ENCODE measurements at places on chromosomes 1 and 21.

GRCh38 chr21:45513741-45514310 lies 28.4 kb downstream of the SLC19A1 start:
- peaks cover 50% of the 10 kb centered on the region for H3K36me3 ChIP-seq

- H3K4me3 ChIP-seq: no peak overlapping the region
- peaks cover 14% of the 10 kb centered on the region for H3K4me1 ChIP-seq
- H3K27me3 ChIP-seq: no peaks in the 10 kb centered on the region
- H3K36me3 ChIP-seq: peaks cover 67% of the 10 kb centered on the region
- no peak for ATAC-seq
Observed at GRCh38 chr21:32307706-32308105, 9.1 kb downstream of the MRAP start.

GRCh38 chr1:201275253-201275666 lies 8.0 kb upstream of the PKP1 start:
- no peak overlapping the region for H3K4me3 ChIP-seq
- H3K27ac ChIP-seq: no peak overlapping the region
- no peak for ATAC-seq
- H3K36me3 ChIP-seq: no peaks in the 10 kb centered on the region
- peaks cover 46% of the 10 kb centered on the region for H3K27me3 ChIP-seq

DNA sequence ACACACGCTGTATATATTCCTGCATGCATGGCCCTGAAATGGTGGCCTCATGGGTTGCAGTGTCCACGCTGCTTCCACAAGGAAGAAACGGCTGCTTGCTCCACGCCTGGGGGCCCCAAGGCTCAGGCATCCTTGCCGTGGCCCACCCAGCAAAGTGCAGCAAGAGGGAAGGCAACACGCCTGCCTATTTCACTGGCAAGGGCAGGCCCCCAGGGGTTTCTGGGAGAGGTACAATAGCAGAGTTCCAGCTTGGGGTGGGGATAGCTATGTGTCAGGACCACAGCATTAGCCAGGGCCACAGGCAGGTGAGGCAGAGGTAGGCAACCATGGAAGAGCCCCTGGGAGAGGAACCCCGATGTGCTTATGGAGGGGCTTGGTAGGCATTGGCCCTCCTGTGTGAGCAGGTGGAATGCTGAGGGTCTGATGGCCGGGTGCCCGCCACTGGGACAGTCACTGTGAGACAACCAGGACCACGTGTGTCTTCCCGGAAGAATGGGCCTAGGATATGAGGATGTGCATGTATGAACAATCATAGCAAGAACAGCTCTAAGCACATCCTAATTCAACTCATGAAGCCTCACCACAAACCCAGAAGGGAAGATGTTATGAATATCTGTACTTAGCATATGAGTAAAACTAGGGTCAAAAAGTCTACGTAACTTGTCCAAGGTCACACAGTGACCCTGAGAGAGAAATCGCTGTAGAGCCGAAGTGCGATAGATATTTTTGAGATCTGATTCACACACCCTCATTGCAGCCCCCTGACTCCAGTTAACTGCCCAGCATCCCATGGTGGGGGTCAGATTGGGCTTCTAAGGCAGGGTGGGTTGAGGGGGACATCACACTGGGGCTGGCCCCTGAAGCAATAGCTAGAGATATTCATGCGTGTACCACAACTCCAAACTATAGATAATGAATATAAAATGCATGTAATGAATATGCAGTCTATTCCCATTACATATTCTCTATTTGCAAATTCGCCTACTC lies 11.8 kb downstream of the TFF2 start:
- no peaks in the 10 kb centered on the region for H3K36me3 ChIP-seq
- peaks cover 41% of the 10 kb centered on the region for H3K27me3 ChIP-seq
- peak; percentile 35 for ATAC-seq
- peaks cover 11% of the 10 kb centered on the region for H3K4me1 ChIP-seq
- no peak overlapping the region for H3K4me3 ChIP-seq
- H3K27ac ChIP-seq: peak overlapping the region; percentile 9

DNA sequence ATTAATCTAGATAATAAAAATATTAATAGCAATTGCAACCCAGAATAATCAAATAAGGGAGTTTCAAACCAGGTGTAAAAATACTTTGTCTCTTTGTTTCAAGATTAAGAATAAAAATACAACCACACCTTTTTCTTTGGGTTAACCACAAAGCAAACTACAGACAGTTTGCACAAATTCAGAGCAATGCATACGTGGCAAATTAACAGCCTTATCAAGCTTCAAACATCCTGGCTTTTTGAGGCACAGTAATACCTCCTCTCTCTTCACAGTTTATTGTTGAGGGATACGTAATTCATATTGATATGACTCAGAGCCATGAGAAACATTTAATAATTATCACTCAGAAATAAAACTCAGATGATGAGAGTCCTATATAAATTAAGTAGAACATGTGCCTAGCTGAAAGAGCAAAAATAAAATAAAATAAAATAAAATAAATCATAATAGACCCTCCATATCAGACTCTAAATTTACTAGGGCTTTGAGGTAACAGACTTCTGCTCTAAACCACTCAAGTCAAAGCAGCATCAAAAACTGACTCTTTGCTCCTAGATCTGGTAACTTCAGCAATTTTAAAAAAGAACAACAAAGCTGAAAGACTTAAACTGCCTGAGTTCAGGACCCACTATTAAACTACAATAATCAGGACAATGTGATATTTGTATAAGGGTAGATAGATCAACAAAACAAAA lies 11.4 kb downstream of the EDEM3 start:
- H3K27ac ChIP-seq: no peak overlapping the region
- no peaks in the 10 kb centered on the region for H3K4me1 ChIP-seq
- no peaks in the 10 kb centered on the region for H3K27me3 ChIP-seq
- H3K36me3 ChIP-seq: peaks cover 6% of the 10 kb centered on the region
- ATAC-seq: no peak
